ENCODE measurements at places on chromosomes 6 and 20.

DNA sequence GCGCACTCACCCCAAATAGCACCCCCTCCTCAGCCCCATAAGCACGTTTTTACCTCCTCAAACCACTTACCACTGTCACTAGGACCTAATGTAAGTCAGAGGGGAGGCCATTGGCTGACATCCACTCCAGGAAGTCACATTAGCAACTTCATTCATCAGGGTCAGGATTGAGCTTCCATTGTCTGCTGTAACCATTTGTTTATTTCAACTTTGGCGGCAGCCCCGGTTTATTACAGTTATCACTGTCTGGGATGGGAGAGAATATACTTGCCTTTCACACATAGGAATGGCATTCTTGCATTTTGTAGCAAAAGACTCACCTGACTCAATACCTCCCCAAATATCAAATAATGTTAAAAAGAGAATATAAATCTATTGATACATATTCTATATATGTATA is 38.3 kb downstream of the MAFB start:
- no peak for DNase-seq

- DNase-seq: no peak
Observed at GRCh38 chr6:138824482-138825144, 28.7 kb downstream of the ECT2L start.

GRCh38 chr20:35048739-35049138 is 43.9 kb downstream of the TRPC4AP start:
- DNase-seq: no peak

DNA sequence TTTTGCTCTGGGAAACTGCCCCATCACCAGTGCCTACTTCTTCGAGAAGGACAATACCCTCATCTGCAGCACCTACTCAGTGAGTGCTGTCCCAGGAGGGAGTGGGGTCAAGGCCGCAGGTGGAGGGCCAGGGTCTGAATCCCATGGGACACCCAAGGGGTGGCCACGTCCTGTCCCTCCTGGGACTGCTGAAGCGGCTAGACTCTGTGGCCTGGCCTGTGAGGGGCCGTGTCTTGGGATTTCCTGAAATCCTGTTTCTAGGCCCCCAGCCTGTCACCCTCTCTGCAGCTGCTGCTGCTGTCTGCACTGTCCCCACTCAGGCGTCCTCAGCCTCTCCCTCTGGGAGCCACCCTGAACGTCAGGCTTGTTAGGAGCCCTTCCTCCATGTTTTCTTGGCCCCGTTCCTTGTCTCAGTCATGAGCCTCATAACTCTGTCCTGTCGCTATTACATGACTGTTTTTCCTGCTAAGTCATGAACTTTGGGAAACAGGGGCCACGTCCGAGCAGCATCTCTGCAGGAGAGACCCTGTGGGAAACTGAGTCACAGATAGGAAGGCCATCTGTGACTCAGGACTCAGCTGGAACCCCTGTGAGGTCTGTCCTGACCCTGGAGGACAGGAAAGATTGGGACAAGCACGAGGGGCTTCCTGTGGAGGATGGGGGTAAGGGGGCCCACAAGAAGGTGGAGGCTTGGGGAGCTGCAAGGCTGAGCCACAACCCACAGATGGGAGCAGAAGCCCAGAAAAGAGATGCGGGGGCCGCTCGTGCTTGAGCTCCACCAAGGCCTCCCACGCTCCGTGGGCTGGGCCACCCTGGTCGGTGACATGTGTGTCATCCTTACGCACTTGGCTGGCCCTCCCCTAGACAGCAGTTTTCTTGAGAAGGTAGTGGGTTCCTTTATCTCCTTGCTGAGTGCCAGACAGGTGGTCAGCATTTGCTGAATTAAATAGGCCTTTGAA is 49.9 kb downstream of the EFCAB8 start:
- DNase-seq: no peak

DNA sequence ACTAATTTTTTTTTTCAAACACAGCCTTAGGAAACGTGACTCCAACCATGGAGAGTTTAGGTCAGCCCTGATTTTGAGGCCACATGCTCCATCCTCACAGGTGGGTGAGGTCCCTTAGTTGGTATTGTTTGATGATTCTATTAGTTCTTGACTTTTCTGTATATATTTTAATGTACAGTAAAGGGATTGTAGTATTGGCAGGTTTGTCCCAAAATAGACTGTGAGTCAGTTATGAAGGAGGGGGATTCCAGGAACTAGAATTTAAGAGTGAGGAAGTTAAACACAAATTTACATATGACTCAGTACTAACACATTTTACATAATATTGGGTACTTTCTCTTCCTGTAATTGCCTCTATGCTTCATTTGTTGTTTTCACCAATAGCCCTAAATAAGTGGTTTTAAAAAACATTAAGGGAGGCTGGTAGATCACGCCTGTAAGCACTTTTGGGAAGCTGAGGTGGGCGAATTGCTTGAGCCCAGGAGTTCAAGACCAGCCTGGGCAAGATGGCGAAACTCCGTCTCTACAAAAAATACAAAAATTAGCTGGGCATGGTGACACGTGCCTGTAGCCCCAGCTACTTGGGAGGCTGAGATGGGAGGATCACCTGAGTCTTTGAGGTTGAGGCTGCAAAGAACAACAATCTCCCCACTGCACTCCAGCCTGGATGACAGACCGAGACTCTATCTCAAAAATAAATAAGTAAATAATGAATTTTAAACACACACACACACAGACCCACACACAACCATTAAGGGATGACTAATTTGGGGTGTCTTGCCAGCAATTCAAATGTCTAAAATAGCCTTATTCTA is 81.8 kb downstream of the SGK1 start:
- DNase-seq: no peak

- DNase-seq: no peak
Observed at GRCh38 chr6:133551847-133552341, 310.7 kb downstream of the EYA4 start.

- DNase-seq: no peak
Observed at GRCh38 chr6:39344821-39345280, 22.3 kb upstream of the KCNK16 start.

- no peak for DNase-seq
Observed at GRCh38 chr20:52754366-52754765, 217.8 kb upstream of the TSHZ2 start.

GRCh38 chr6:118354641-118355040 is 193.5 kb upstream of the PLN start:
- DNase-seq: no peak

DNA sequence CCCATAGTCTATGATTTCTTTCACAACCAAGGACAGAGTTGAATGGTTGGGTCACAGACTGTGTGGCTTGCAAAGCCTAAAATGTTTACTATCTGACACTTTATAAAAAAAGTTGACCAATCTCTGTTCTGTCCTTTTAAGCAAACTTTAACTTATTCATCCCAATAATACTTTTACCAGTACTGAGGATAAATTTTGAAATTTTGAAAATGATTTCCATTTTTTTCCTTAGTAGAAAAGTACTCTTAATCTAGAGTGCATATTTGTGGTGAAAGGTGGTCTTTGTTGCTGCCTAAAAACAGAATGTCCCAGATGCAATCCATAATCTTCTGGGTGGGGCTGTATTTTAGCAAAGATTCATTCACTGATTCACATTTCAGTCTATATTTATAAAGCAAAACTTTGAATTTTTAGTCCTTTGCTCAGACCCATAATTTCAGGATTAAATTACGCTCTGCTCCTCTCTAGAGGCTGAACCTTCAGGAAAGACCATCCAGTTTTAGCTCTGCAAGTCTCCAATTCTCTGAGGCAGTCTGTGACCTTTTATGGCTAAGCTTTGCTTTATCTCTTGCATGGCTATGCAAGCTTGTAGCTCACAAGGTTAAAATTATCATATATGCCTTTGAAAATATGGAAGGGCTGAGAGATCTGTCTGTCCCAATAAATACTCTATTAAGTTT is 573.5 kb downstream of the COL12A1 start:
- DNase-seq: no peak

- no peak for DNase-seq
Observed at GRCh38 chr20:61554617-61555016, 302.6 kb downstream of the CDH4 start.

- no peak for DNase-seq
Observed at GRCh38 chr6:47288267-47289090, 21.2 kb downstream of the TNFRSF21 start.

- no peak for DNase-seq
Observed at GRCh38 chr6:53703047-53703446, 37.5 kb upstream of the KLHL31 start.

GRCh38 chr6:89927791-89928550 is 33.7 kb downstream of the GJA10 start:
- no peak for DNase-seq

DNA sequence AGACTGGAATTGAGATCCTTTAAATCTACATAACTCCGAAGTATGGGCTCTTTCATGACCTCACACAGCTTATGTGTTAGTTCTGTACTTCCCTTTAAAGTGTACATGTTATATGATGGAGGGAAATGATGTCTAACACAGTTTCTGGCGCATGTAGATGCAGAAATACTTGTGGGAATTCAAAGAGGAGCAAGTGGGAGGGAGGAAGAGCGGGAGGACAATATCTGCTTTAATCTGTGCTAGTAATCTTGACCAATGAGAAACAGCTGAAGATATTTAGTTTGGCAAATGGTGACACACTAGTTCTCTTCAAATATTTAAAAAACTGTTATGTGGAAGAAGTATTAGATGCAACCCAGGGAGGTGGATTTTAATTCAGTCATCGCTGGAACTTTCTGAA is 62.9 kb upstream of the PLEKHG1 start:
- no peak for DNase-seq

GRCh38 chr6:166530211-166531095 is 56.0 kb downstream of the RAMACL start:
- no peak for DNase-seq

GRCh38 chr6:53432318-53433161 is 83.8 kb upstream of the ELOVL5 start:
- DNase-seq: no peak

DNA sequence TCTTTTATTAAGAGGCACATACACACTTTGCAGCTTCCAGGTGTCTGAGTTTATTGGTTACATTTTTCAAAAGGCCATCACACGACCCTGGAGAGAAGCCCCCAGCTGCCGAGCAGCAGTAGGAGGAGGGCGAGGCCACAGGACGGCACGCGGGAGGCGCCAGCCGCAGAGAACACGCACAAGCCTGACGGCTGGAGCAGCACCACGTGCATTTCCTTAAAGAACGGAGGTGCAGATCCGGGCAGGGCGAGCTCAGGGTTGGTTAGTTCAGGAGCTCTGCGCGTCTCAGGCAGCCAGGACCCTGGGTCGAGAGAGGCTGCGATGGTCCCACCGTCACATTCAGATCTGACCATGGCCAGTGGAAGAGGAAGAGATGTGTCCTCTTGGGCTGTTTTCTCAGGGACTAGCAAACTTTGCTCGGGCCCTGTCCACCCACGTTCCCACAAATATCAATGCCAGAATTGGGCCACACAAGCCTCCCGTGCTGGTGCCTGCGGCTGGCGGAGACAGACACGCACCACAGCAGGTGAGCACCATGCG is 121.4 kb upstream of the AFDN start:
- no peak for DNase-seq

DNA sequence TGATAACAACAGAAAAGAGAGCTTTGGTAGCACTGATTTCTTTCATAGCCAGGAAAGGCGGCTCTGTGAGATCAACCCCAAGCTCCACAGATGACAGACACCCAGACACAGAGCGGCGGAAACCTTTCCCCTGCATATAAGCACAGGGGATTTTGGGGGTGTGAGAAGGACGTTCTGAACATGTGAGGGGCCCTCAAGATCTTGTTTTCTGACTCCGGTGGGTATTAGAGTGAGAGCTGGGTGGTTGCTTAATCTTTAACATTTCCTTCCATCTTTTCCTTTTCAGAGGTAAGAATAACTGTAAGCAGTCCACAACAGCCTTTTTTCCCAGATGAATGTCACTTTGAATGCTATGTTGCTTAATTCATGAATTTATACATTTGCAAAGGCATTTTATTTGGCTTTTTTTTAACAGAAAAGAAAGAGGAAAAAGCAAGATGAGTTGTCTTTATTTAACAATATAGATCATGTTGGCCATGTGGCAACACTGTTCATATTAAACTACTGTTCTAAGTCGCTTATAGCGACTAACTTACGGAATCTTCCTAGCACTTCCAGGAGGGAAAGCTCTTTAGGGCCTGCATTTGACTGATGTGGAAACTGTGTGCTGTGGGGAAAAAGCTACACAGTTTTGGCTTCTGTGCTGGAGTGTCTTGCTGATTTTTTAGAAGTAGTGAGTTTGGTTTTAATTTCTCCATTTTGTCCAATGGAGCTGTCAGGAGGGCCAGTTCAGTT is 80.5 kb upstream of the NAA20 start:
- no peak for DNase-seq

- no peak for DNase-seq
Observed at GRCh38 chr20:45036044-45036755, 64.7 kb downstream of the KCNS1 start.

DNA sequence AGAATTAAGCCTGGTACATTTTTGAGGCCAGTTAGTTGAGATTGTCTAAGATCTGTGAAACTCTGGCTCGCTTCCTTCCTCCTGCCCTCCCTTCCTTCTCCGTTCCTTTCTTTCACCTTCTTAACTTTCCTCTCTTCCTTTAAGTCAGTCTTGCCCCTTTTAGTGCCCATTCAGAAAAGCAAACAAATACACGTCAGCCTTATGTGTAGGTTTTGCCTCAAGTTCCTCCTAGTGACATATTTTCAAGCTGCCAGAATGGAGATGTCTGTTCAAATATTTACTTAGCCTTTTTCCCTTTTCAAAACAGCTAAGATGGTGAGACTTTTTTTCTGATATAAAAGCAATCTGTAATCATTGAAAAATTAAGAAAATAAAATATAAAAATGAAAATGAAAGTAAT is 178.4 kb downstream of the FARS2 start:
- DNase-seq: no peak

GRCh38 chr20:36307412-36308325 is 1.5 kb downstream of the DLGAP4 start:
- no peak for DNase-seq

- no peak for DNase-seq
Observed at GRCh38 chr6:28446818-28447511, 3.7 kb upstream of the ZSCAN23 start.

GRCh38 chr20:44811150-44811685 is 872 bp upstream of the RIMS4 start:
- DNase-seq: no peak

DNA sequence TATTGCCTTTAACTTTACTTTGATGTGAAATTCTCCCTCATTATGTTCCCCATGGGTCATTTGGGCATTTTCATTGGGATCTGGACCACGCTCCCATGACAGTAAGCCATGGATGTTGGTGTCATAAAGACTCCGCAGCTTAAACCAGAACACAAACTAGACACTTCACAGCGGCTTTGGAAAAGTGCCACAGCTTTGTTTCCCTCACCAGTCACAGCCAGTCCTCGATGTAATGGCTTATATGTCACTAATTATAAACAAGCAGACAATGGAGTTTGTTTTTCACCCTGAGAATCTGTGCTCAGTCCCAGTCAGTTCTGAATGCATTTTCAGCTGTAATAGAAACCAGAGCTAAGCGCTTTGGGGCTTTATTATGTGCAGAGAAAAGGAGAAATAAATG is 23.2 kb upstream of the DAAM2 start:
- no peak for DNase-seq

GRCh38 chr6:108671175-108671574 is 110.5 kb downstream of the FOXO3 start:
- DNase-seq: no peak
